Activated CD4-positive, alpha-beta T cell treated with anti-CD3 and anti-CD28 coated beads, Interleukin-2, amount 50 U/mL, for 1 hour (primary cell): ENCODE measurements at places on chromosomes 6 and 20.

GRCh38 chr6:1043458-1043836, 268.5 kb upstream of the FOXQ1 start:
- no peak for DNase-seq

DNA sequence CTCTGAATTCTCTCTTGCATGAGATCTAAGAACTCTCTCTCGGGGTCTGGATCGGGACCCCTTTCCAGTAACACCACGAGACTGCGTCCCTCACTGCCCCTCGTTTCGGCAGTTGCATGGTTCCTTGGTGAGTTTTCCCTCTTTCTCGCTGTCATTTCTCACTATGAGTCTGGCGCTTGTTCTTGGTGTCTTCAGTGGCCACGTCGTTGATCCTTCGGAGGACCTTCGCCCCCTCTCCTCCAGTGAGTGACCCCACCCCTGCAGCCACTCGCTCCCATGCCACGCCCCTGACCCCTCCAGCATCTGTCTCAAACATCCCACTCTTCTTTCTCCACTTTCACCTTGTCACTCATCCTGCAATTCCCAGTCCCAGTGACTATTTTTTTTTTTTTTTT, 23.0 kb downstream of the SYNJ2 start:
- DNase-seq: no peak

DNA sequence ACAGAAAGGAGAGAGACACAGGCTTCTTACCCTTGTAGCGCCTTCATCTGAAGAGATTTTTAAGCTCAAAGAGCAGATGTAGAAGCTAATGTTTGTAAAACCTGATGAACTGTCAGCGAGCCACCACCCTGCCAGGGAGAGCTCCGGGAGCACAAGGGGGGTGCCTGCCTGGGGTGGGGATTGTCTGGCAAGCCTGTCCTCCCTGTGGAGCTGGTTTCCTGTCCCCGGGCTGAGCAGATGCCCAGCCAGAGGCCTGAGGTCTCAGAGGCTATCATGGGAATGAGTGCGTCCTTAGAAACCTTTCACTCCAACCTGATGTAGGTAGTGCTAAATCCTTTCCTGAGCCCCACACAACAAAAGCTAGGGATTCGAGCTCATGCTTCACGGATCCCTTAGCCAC, 41.9 kb upstream of the NR2E1 start:
- no peak for DNase-seq

DNA sequence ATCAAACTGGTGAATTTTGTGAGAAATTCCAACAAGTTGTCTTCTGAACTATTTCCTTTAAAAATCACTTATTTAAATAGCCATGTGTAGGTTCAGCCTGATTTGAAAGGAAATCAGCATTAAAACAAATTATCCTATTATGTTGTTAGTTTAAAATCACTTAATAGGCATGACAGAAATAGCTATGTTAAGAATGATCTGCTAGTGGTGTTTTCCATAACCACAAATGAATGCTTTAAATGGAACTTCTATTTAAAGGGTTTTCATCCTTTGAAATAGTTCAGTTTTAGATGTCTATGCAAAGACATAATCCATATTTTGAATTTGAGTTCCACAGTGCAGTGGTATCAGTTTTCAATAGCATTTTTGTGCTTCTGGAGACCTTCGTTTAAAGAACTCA, 120.1 kb downstream of the PLEKHG1 start:
- no peak for DNase-seq

GRCh38 chr6:113820761-113821160, 36.4 kb upstream of the MARCKS start:
- no peak for DNase-seq

DNA sequence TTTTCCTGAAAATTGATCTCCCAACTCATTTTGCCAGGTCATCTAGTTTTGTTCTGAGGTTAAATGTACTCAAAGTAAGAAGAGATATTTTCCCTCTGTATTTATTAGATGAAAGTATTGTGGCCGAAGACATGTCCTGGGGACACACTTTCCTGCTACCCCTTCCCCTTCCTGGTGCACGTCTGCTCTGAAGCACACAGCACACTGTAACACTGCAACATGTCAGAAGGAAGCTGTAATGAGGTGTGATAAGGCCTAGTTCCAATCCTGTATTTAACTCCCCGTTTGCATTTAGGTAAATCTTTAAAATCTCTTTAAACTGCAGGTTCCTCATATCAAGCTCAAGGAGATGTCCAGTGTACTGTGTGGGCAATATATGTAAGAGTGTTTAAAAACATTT, 99.4 kb downstream of the HDGFL1 start:
- no peak for DNase-seq

- DNase-seq: no peak
These were observed 157.2 kb upstream of the CARMIL1 start for GRCh38 chr6:25122001-25122400.

DNA sequence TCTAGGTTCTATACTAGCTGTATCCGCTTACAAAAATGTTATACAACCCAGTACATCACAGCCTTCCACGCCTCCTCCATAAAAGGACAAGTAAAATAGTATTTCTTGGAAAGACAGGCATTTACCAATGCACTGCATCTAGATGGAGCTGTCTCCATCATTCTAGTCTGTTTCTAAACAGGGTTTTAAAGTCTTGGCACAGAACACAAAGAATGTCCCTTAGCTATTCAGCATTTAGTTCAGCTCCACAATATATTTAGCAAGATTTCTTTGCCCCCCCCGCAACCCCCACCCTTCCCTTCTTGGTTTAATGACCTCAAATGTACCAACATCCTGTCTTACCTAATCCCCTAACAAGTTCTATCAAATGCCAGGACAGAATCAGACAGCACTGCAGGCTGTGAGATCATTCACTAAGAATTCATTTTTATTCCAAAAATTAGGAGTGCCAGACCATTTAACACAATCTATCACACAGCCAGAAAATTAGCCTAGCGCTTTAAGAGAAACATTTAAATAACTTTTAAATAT, 198.6 kb downstream of the BACH2 start:
- DNase-seq: no peak

GRCh38 chr6:113599444-113599843, 257.7 kb upstream of the MARCKS start:
- DNase-seq: no peak

DNA sequence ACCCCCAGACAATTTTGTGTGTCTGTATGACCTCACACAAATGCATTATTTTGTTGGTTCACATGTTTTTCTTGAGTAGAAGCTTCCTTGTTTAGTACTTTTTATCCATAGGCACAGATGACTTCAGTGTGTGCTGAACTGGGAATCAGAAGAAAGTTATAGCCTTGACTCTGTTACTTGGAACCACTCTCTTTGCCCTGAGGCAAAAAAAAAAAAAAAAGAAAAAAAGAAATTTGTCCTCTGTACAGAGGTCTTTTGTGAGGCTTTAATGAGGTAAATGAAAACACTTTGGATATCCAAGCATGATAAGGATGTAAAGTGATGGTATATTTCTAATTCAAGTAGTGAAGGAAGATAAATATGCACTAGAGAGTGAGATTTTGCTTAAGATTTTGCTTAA, 51.9 kb downstream of the TRMT11 start:
- DNase-seq: no peak

DNA sequence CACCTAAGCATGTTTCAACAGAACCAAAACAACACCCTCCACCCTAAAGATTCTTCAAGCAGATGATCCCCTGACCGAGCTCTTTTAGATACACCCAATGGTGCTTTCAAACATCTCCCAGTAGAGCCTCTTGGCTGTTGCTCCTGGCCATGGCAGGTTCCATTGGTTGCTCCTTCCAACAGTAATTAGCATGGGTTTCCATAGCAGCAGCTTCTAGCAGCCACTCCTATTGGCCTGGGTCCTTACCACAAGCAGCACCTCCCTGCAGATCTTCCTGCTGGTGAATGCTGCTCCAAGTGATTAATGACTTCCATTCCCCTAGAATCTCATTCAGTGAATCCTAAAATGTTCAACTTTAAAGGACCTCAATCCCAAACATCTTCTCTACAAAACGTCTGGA, 13.9 kb downstream of the CCN2 start:
- DNase-seq: no peak

- DNase-seq: no peak
These were observed 230.9 kb downstream of the SYNDIG1 start for GRCh38 chr20:24700166-24700860.

DNA sequence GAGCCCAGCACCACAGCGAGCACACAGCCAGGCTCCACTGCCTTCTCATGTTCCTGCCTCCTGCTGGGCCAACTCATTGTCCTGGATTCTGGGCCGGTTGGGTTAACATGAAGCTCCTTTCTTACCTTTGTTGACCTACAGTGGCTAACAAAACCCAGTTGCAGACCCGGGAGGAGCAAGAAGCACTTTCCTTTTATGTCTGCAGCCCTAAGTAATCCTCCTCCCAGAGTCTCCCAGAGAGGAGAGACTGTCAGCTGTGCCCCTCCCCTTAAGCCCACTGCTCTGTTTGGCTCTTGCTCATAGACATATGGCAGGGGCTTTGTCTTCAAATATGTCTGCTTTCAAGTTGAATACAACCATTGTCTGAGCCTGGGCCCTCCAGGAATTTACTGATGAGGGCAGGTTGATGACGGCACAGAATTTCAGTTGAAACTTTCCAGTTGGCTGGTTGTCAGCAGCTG, 55.2 kb downstream of the PSMB1 start:
- DNase-seq: no peak

GRCh38 chr20:52379723-52380336, 188.3 kb upstream of the ZFP64 start:
- DNase-seq: peak; percentile 36

- no peak for DNase-seq
These were observed 404 bp downstream of the CEP162 start for GRCh38 chr6:84227044-84227433.

DNA sequence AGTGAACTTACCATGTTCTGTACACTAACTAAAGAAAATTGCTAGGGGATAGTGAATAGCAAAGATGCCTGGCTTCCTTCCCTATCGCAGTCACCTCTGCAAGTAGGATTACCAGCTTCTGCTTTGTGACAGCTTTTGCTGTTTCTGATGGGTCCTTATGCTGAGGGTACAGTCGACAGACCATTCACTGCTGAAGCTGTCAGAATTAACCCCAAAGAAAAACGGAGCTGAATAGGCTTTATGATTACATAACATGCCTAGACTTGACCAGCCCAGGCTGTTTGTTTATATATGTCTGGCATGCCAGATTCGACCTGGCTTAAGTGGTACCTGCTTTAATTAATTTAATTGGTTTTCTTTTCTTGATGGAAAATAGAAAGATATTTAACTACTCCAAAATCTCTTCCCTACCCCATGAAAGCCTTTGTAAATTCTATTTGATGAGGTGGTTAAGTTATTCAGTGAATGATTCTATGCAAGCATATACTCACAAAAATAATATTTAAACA, 21.7 kb upstream of the PRELID3B start:
- DNase-seq: no peak

GRCh38 chr6:109865968-109866367, 112.1 kb upstream of the GPR6 start:
- DNase-seq: no peak
